ENCODE measurements at places on chromosomes 12 and 14. TPM values are rescaled to one million over a fixed set of nuclear protein-coding genes. Genes with fewer than 3 reads are reported as not detected.

GRCh38 chr12:94263011-94263811, 114.8 kb downstream of the PLXNC1 start:
- no peak for DNase-seq

GRCh38 chr14:54722791-54723432, 156.0 kb downstream of the SAMD4A start:
- DNase-seq, result no peak

GRCh38 chr14:99262977-99263448, 9.0 kb downstream of the BCL11B start:
- DNase-seq, result no peak

DNA sequence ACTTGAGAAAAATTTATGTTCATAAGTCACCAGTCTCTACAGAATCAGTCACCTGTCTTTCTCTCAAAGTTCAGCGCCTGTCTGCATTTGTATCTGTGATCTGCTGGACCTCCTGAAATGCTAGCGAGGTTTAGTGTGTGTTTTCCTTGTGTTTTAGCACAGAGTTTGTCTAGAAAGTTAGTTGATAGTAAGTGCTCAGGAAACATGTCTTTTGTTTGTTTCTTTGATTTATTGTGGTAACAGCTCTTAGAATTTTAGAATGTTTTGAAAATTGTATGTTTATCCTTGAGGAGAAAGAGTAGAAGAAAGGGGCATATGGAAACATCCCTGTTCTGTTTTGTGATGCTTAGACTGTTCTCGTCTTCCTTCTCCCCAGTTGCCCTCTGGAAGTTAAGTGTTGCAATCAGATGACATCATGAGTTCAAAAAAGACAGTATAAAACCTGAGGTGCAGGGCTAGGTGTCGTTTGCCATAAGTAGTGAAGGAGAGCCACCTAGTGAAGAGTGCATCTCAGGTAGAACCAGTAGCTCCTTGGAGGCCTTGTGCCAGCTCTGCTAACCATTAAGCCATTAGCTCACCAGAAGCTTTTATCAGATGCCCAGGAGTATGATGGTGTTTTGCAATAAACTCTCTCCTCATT, 44.8 kb downstream of the FBXW8 start:
- DNase-seq, result no peak

DNA sequence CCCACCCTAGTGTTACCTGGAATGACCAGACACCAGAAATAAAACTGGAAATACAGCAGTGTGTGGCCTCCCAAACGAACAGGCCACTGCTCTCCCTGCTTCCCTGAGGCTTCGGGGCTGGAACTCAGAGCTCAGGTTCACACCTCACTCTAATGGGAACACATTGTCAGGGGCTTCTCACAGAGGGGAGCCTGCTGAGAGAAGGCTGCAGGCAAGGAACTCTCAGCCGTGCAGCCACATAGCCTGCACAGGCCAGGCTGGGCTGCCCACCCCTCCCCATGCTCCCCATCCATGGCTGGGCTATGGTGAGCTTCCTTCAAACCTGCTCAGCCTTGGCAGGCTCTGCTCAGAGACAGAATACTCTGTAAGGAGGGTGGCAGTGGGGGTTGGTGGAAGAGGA, 302.5 kb downstream of the EMP1 start:
- no peak for DNase-seq

GRCh38 chr12:77736219-77736965, 94.3 kb upstream of the NAV3 start:
- no peak for DNase-seq

DNA sequence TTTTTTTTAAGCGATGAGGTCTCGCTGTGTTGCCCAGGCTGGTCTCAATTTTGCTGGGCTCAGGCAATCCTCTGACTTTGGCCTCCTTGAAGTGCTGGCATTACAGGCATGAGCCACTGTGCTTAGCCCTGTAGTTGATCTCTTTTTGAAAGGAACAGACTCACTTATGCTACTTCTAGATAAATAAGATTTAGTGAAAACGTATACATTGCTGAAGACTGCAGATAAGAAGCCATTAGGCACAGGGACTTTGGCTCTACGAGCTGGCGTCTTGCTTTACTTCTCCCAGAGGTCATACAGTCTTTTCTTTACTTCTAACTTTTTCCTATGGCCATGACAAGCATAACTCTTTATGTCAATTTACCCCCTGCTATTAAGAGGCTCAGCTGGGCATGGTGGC, 9.4 kb downstream of the PTGR2 start:
- DNase-seq, result no peak

Gene MFAP5
- total RNA-seq, result 17.0 TPM

Gene SLC22A17
- total RNA-seq, result 35.3 TPM

Gene NIN
- total RNA-seq, result 39.5 TPM

Gene GPRC5A
- 26.2 TPM for total RNA-seq
